ENCODE measurements at places on chromosomes 4 and X. TPM values are rescaled to one million over a fixed set of nuclear protein-coding genes. Genes with fewer than 3 reads are reported as not detected.

SOX3 gene
- total RNA-seq, result not detected

REST gene
- total RNA-seq, result 23.2 TPM

EDA2R gene
- total RNA-seq, result 2.7 TPM

LRRC66 gene
- 0.11 TPM for total RNA-seq

BLOC1S4 gene
- total RNA-seq, result 22.6 TPM

NRK gene
- not detected for total RNA-seq

TLR1 gene
- total RNA-seq, result 0.49 TPM

MPP1 gene
- total RNA-seq, result 6.6 TPM

F8A2 gene
- total RNA-seq, result not detected

DCAF8L2 gene
- total RNA-seq, result 0.05 TPM

ETDA gene
- total RNA-seq, result not detected

WAS gene
- 1.6 TPM for total RNA-seq

TMEM131L gene
- total RNA-seq, result 5.7 TPM

HERC5 gene
- total RNA-seq, result 1.4 TPM

KANTR gene
- 6.9 TPM for total RNA-seq

SLITRK4 gene
- total RNA-seq, result 1.5 TPM

PDGFRA gene
- total RNA-seq, result 1.5 TPM

RBMXL3 gene
- not detected for total RNA-seq

ADH1B gene
- total RNA-seq, result not detected

SPARCL1 gene
- not detected for total RNA-seq

PLK4 gene
- 45.1 TPM for total RNA-seq

OCIAD2 gene
- not detected for total RNA-seq

IL1RAPL1 gene
- total RNA-seq, result 35.0 TPM

RGN gene
- total RNA-seq, result 0.19 TPM

CC2D2A gene
- total RNA-seq, result 18.5 TPM

COL25A1 gene
- total RNA-seq, result not detected

GYPB gene
- not detected for total RNA-seq

All from A375 (cell line).